Activated naive CD8-positive, alpha-beta T cell treated with anti-CD3 and anti-CD28 coated beads, Interleukin-2, amount 10 ng/mL, durations not matched to agents 7 days and 5 days (primary cell): ENCODE measurements at places on chromosomes 1 and 21. TPM values are rescaled to one million over a fixed set of nuclear protein-coding genes. Genes with fewer than 3 reads are reported as not detected.
A peak's percentile ranks its signal among the peaks of the same experiment; 100 is the strongest.

DNA sequence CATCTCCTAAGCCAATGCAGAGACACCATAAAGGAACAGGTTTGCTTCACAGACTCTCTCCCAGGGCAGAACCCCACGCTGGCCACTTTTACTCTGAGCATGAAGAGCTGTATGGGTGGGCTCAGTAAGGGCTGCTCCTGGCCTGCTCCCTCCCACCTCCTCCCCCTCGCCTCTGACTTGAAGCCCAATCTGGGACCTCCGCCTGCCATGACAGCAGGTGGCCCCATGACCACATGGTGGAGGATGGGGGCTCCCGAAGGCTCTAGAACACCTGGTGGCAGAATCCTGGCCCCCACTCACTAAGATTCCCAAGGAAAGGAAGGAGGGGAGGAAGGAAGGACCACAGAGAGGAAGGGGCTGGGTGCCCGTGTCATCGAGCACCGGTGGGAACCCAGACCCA, 23.7 kb downstream of the CASZ1 start:
- H3K4me3 ChIP-seq: no peak overlapping the region
- H3K4me1 ChIP-seq: no peaks in the 10 kb centered on the region
- no peaks in the 10 kb centered on the region for H3K27me3 ChIP-seq

DNA sequence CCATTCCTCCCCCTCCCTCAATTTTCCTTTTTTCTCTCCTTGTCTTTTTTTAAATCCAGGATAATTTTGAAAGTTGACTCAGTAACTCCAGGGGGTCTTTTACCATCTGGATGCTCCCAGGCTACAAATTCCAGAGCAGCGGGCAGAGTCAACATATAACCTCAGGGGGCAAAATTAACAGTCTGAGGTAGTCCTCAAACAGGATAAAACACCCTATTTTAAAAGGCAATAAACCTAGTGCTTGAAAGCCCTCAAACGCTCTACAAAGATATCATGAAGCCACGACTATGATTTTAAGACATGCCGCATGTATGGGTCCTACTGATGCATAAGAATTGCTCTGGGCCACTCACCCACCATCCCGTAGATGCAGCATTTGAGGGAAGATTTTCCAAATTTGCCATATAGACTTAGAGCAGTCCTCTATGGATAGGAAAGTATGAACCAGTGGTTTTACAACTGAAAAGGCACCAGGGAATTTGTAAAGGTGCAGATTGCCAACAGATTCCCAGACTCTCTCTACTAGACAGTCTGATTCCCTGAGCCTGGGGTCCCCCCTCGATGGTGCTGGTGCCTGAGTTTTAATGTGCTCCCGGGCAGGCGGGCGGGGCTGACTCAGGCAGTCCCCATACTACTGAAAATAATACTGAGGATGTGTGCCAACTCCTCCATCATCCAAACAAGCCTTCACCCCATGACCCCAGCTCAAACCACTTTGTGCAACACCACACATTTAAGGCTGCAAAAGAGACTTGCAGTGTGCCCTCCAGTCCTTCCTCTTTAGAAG, 37.2 kb downstream of the PTPN14 start:
- peaks cover 2% of the 10 kb centered on the region for H3K36me3 ChIP-seq
- peaks cover 2% of the 10 kb centered on the region for H3K27me3 ChIP-seq
- no peak for DNase-seq

- H3K36me3 ChIP-seq: no peaks in the 10 kb centered on the region
- no peak overlapping the region for H3K27ac ChIP-seq
- DNase-seq: no peak
Observed at GRCh38 chr1:111576547-111576946, 43.0 kb upstream of the RAP1A start.

GRCh38 chr1:91885213-91885715, 687 bp downstream of the TGFBR3 start:
- H3K36me3 ChIP-seq: no peaks in the 10 kb centered on the region
- H3K4me3 ChIP-seq: peak overlapping the region; percentile 85
- H3K4me1 ChIP-seq: peaks cover 19% of the 10 kb centered on the region
- DNase-seq: peak; percentile 53
- peaks cover 45% of the 10 kb centered on the region for H3K27me3 ChIP-seq

DNA sequence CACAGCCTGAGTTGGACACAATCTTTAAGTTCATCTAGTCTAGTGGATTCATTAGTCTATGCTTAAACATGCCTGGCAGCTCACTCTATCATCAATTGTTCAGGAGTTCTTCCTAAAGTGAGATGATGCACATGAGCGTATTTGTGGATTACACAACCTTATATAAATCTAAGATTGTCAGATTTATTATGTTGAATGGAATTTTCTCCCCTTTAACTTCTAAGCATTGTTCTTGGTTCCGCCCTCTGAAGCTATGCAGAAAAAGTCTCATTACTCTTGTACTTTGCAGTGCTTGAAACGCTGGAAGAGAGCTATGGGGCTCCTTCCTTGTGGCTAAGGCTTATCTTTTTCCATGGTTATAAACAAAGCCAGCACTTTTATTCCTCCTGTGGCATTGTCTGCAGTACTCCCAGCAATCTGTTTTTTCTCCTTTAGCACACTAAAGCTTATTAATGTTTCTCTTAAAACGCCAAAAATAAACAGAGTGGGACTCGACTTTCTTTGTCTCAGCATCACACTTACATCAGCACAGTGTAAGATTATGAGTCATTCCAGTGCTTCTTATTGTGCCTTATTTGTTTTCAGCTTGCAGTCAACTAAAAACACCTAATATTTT, 316.8 kb upstream of the CAMK1G start:
- no peak overlapping the region for H3K27ac ChIP-seq
- no peaks in the 10 kb centered on the region for H3K36me3 ChIP-seq
- no peak for DNase-seq
- H3K27me3 ChIP-seq: no peaks in the 10 kb centered on the region
- no peaks in the 10 kb centered on the region for H3K4me1 ChIP-seq

GRCh38 chr21:42616941-42617340, 36.5 kb upstream of the PDE9A start:
- peaks cover 1% of the 10 kb centered on the region for H3K36me3 ChIP-seq
- no peak overlapping the region for H3K4me3 ChIP-seq
- DNase-seq: no peak
- H3K27me3 ChIP-seq: peaks cover 42% of the 10 kb centered on the region

DNA sequence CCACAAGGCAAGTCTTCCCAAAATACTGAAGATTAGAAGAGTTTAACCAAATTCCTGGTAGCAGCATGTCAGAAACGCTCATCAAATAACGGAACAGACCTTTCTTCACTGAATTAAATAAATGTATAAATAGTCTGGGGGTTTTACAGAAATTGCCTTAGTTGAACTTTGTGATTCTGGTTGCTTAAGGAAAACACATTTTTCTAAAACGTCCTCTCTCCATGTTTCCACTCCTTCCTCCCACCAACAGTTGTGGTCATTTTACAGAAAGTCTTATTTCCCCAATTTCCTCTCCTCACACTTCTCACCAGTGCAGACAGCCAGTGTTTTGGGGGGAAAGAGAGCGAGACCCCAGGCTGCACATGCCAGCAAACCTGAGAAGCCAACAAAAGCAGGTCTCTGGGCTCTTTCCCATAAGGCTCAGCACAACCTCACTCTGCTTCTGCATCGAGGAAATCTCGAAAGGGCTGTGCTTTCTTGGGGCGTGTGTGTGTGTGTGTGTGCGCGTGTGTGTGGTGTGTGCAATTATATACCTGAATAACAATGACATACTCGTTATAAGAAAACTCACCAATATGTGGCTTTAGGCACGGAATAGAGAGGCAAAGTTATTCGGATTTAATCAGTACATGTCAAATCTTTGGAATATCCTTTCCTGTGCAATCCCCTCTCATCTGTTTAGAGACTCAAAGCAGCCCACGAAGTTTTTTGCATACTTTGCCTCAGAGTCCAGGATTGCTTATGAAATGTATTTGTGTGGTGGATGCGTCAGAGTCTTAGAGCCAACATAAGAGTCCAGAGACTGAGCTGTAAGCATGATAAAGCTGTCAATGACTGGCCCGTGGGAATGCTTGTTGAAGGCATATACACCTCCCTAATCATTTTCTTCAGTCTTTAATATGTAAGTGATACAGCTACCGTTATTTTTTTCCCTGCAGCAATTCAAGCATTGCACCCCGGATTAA, 2.0 kb downstream of the KCNJ15 start:
- H3K4me3 ChIP-seq: no peak overlapping the region
- H3K4me1 ChIP-seq: no peaks in the 10 kb centered on the region
- H3K27ac ChIP-seq: no peak overlapping the region
- DNase-seq: no peak
- no peaks in the 10 kb centered on the region for H3K36me3 ChIP-seq

- H3K27me3 ChIP-seq: no peaks in the 10 kb centered on the region
- DNase-seq: no peak
- peaks cover 7% of the 10 kb centered on the region for H3K4me1 ChIP-seq
- H3K27ac ChIP-seq: no peak overlapping the region
- no peak overlapping the region for H3K4me3 ChIP-seq
- peaks cover 17% of the 10 kb centered on the region for H3K36me3 ChIP-seq
Observed at GRCh38 chr1:206456577-206457370, 13.5 kb upstream of the IKBKE start.

DNA sequence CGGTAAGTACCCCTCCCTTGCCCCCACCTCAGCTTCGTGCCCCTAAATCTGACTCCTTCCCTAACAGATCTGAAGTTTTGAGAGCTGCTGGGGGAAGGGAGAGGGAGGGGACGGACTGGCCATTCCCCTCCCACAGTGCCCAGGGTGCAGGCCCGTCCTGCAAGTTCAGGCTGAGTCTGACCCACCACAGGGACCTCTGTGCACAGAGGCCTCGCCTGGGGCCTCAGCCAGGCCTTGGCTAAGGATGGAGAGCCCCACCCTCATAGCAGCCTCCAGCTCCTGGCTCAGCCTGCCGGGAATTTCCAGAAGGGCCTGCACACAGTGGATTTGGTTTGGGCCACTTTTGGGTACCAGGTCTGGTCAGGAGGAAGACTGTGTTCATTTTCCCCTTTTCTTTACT, 31.2 kb upstream of the TNFRSF1B start:
- no peak overlapping the region for H3K4me3 ChIP-seq
- no peak overlapping the region for H3K27ac ChIP-seq
- H3K27me3 ChIP-seq: no peaks in the 10 kb centered on the region
- no peak for DNase-seq

DNA sequence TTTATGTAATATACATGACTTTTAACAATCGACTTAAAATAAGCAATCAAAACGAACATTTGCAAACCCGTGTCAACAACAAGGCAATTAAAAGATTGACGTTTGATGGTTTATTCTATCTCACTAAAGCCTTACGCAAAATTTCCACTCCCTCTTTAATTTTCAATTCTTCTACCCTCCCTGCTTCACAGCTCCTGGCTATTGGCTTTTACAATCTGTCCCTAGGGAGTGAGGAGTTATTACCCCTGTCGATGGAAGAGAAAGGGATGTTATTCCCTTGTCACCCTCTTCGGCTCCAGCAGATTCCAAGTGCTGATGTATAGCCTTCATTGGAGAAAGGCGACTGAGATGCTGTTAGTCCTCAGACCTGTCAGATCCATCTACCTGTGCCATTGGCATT, 161.3 kb downstream of the ZNF281 start:
- peaks cover 60% of the 10 kb centered on the region for H3K27me3 ChIP-seq
- H3K27ac ChIP-seq: no peak overlapping the region
- H3K36me3 ChIP-seq: no peaks in the 10 kb centered on the region
- no peak overlapping the region for H3K4me3 ChIP-seq

DNA sequence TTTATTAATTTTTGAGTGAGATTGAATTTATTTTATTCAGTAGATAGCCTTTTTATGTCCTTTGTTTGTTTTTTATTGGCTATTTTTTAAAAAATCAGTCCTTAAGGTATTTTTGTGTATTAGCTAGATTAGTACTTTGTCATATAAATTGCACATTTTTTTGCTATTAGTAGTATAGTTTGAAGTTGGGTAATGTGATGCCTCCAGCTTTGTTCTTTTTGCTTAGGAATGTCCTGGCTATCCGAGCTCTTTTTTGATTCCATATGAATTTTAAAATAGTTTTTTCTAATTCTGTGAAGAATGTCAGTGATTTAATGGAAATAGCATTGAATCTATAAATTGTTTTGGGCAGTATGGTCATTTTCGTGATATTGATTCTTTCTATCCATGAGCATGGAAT, 80.4 kb downstream of the MAN1A2 start:
- H3K4me1 ChIP-seq: no peaks in the 10 kb centered on the region
- H3K27me3 ChIP-seq: no peaks in the 10 kb centered on the region
- no peak overlapping the region for H3K4me3 ChIP-seq
- no peak overlapping the region for H3K27ac ChIP-seq
- peaks cover 51% of the 10 kb centered on the region for H3K36me3 ChIP-seq
- DNase-seq: no peak

DNA sequence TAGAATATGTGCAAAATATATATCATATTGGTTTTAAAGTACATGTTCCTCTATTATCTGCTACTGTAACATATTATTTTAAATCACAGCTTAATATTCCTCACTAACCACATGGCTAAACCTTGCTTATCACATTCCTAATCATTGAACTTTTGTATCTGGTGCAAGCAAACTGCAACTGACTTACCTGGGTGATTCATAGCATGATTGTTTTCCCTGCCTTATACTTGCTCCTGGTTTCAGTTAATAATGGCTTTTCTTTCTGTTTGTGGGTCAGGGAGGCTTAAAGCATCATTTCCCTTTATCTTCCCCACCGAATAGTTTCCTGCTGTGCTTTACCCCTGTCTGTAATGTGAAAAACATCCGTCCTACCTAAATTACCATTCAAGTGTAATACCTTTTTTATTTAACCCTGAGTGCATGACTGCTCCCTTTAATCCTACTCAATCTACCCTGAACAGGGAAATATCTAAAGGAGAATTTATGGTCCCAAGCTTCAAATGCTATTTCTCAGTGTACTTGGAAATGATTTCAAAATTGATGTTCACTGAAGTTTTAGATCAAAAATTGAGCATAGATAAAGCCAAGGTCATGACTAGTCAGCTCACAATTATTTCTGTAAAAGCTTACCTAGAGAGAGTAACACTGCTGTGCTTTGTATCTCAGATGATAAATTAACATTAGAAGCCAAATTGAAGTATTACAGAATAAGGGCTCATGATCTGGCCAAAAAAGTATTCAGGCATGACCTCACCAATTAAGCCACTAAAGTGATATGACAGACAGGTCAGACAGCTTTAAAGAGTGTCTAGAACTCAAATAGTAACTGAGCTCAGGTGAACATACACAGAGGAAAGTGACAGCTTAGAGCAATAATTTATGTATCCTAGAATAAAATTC, 507.1 kb downstream of the BRINP3 start:
- no peaks in the 10 kb centered on the region for H3K27me3 ChIP-seq
- no peaks in the 10 kb centered on the region for H3K36me3 ChIP-seq
- no peaks in the 10 kb centered on the region for H3K4me1 ChIP-seq
- DNase-seq: no peak

GRCh38 chr1:97186381-97186780, 464.8 kb downstream of the PTBP2 start:
- no peaks in the 10 kb centered on the region for H3K27me3 ChIP-seq
- no peak overlapping the region for H3K27ac ChIP-seq
- H3K36me3 ChIP-seq: peaks cover 3% of the 10 kb centered on the region
- H3K4me3 ChIP-seq: no peak overlapping the region
- no peak for DNase-seq

SPRR2E gene
- not detected for total RNA-seq

CLCA4 gene
- not detected for total RNA-seq

AADACL3 gene
- not detected for total RNA-seq

ANGPTL3 gene
- total RNA-seq: not detected

FNDC10 gene
- total RNA-seq: 4.4 TPM

UTS2 gene
- total RNA-seq: 2.0 TPM

SYT2 gene
- total RNA-seq: not detected

C21orf58 gene
- total RNA-seq: 50.1 TPM
